ENCODE measurements at places on chromosomes 7 and 10.

DNA sequence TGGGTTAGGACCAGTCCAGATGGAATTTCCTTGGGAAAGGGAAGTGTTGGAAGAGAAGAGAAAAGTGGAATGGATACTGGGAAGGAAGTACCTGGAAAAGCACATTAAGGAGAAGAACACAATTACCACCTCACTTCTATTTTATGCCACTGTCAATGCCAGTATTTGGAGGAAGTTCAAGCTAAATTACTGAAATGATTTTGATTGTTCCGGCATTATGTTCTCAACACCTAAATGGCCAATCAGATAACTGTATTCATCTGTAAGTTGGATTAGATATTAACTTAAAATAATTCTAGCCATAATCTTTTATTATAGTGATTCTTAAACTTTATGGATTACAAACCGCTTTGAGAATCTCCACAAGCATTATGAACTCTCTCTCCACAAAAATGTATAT, 7.3 kb downstream of the NPVF start:
- no peak for DNase-seq

DNA sequence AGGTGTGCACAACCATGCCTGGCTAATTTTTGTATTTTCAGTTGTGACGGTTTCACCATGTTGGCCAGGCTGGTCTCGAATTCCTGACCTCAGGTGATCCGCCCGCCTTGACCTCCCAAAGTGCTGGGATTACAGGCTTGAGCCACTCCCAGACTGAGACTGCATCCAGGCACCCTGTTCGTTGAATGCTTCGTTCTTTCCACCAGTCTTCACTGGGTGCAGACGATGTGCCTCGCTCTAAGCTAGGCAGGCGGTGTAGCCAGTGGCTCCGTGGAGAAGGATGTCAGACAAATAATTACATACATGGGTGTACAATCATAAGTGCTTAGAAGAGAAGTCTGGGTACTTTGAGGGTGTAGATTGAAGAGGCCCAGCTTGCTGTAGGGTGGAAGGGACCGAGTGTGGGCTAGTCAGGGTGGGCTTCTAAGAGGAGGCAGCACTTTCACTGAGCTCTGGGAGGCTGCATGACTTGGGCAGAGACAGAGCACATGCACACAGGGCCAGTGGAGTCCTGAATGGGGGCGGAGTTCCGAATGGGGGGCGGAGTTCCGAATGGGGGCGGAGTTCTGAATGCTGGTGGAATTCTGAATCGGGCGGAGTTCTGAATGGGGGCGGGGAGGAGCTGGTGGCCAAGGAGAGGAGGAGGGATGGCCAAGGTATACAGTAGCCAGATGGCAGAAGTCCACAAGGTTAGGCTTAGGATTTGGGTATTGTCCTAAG, 74.3 kb downstream of the COL26A1 start:
- DNase-seq = no peak

DNA sequence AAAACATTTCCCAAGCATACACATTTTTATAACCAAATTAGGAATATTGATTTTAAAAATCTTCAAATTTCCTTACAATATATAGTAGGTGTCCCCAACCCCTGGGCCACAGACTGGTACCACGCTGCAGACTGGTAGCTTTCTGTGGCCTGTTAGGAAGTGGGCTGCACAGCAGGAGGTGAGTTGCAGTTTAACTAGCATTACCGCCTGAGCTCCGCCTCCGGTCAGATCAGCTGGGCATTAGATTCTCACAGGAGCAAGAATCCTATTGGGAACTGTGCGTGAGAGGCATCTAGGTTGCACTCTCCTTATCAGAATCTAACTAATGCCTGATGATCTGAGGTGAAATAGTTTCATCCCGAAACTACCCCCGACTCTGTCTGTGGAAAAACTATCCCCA, 62.1 kb downstream of the ZWINT start:
- no peak for DNase-seq

DNA sequence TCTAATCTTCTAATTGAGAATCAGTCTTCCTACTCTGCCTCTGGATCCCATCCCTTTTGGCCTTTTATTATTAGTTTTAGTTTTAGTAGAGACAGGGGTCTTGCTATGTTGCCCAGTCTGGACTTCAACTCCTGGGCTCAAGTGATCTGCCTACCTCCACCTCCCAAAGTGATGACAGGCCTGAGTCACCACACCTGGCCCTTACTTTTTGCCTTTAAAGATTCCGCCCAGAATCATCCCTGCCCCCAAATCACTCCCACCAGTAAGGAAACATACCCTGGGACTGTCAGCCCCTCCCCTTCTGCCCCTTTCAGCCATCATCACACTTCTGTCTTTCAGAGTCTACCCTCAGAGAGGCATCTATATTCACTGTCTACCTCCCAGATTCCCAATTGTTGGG, 18.7 kb downstream of the KPNA7 start:
- no peak for DNase-seq

DNA sequence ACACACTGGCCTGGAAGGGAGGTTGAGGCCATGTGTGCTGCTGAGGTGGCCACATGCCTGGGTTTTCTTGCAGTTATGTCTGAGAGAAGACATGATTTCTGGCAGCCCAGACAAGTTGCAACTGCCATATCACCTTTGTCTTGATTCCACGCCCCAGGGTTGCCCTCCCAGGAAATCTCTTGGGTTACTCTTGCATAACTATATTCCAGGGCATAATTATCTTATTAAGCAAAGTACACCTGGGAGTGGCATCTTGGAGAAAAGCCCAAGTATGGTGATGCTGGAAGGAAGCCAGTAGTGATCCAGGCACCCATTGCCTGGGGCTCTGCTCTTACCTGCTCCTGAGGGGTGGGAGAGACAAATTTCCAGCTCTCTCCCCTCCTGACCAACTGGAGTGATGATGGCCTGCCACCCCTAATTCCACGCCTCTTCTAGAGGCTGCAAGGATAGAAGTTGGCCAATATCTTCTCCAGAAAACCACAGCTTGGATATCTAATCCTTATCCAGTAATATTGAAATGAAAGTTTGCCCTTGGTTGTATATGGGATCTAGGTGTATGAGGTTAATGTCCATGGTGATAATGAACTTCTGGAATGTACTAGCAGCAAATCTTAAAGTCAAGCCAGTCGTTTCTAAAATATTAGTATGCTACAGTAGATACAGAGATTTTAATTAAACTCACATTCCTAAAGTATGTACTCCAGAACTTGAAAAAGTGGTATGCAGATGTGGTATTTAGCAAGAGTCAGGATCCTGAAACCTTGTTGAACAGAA, 5.0 kb downstream of the AKR1B10 start:
- no peak for DNase-seq

GRCh38 chr10:48439581-48440041, 133.1 kb downstream of the MAPK8 start:
- no peak for DNase-seq

DNA sequence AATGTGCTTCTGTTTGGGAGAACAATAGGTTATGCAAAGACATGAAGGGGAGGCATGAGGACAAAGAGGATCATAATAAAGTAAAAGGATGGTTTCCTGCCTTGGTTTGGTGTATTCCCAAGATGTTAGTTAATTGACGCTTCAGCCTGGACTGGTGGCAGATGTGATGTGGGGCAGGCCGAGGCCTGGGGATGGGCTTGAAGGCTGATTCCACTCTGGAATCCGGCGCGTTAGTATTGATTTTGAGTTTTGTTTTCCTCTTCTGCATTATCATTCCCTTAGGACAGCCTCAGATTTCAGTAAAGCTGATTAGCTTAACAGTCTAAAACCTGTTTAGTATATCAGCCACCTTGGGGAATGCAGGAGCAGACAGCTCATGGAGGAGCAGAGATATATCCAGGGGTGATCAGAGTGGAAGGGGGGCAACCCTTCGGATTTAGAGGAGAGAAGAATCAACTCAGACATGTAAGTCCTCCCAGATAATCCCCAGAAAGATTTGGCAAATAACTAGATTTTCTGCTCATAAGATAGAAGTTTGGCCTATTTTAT, 159.8 kb upstream of the MTPN start:
- no peak for DNase-seq

DNA sequence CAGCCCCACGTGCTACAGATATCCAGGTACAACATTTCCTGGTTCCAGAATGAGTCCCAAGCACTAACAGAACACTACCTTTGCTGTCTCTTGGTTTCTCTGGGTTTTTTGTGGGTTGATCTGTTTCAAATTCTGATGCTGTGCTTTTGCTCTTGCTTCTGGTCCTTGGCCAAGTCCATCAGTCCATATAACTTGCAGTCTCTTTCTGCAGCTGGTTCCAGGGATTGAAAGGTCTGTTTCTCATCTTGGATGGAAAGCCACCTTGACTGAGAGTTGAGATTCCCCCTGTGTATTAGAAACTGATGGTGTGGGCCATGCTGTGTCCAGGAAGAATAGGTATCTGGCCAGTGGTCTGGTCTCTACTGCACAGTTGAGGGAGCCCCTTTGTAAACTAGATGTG, 171.1 kb downstream of the JCAD start:
- no peak for DNase-seq

DNA sequence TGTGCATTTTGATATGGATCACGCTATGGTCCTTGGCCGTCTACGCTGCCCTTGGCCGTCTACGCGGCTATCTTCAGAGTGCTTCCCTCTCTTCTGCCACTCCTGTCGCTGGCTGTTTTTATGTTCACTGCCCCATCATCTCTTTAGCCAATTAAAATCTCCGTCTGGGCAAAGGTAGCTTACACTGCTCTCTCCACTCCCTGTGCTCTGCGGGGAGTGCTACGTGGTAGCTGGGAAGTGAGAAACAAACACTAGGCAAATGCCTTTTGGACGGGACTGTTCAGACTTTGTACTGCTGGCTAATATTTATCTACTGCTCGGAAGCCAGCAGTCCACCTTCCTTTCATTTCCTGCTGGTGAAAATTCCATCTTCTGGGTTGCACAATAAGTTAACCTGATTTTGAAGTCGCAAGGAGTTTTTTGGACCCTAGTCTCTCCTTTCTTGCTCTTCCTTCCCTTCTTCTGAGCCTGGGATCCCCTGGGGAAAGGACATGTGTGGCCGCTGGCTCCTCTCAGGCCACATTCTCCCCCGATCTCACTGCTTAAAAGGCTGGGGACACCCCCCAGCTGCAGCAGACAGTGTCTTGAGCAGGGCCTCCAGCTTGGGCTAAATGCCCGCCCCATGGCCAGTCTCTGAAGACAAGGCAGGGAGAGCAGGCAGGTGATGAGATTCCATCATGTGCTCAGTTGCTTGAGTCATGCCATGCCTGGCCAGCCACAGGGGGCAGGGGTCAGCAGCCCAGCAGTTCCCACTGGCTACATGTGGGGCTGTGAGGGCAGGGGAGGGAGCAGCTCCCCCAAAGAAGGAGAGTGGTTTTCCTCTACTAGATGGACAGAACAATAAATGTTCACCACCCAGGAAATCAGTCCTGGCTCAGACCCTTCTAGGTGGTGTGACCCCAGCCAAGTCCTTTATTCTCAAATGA, 25.5 kb upstream of the RBM33 start:
- DNase-seq = no peak

DNA sequence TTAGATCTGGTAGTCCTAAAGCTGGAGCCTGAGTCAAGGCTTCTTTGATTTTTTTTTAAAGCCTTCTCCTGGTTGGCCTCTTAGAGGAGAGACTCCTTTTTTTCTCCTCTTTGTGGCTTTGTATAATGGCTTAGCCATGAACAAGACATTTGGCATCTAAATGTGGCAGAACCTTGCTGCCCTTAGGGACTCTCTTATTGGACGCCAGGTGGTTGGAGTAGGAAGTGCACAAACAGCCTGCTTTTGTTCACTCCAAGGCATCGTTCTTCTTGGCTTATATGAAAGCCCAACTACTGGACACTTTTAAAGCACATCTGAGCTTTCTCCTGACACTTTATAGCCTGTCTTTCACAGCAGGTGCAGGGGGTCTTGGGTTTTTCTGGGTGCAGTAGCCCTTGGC, 25.0 kb downstream of the ZPBP start:
- no peak for DNase-seq

DNA sequence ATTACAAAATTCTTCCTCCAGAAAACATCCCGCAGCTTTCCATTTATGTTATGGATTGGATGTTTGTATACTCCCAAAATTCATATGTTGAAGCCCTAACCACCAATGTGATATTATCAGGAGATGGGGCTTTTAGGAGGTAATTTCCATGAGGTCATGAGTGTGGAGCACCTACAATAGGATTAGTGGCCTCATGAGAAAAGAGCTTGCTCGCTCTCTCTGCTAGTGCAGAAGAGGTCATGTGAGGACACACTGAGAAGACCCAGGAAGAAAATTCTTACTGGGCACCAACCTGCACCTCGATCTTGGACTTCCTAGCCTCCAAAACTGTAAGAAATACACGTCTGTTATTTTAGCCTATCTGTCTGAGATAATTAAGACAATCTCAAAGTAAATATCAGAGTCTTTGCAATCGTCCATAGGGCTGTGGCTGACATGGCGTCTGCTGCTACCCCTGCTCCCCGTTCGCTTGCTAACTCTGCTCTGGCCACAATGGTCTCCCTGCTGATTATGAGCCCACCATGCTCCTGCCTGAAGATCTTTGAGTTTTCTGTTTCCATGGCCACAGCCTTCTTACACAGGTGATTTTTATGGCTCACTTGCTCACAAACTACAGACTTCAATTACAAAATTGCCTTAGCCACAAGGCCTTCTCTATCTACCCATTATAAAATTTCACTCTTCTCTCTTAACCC, 333.3 kb downstream of the CACNA2D1 start:
- no peak for DNase-seq

DNA sequence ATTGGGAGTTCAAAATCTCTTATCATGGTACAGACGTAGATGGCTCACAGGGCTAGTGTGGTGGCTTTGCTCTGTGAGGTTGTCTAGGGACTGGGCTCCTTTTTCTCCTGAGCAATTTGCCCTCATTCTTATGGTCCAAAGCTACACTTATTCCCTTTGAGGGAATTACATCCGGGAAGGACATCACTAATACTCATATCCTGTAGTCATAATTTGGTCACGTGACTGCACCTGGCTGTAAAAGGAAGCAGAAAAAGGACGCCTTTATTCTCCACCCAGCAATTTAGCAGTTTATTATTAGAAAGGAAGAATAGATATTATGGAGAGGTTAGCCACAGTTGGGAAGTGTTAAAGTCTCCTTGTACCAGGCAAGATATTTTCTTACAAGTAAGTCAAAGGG, 28.1 kb downstream of the ARID5B start:
- DNase-seq = no peak

- DNase-seq = no peak
These were observed 3.7 kb downstream of the PLPP4 start for GRCh38 chr10:120460776-120461175.

DNA sequence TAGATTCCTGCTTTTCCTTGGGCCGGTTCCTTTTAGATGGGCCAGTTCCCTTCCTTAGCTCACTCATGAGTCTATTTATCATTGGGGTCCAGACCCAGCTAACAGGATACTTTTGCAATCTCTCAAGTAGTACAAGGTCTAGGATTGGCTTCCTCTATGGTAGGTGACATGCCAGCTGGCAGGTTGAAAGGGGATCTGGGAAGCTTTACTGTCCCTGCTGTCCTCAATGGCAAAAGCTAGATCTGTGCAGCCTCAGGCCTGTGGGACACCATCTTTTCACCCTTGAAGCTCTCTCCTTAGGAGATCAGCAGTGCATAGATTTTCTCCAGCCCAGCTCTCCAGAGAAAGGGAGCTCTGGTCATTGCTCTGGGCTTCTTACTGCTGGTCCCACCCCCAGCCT, 96.4 kb downstream of the CUL2 start:
- DNase-seq = no peak

Data from urinary bladder (tissue), 4 donors.